Posterior vena cava (tissue), 2 donors: ENCODE measurements at places on chromosomes 13 and 19.

DNA sequence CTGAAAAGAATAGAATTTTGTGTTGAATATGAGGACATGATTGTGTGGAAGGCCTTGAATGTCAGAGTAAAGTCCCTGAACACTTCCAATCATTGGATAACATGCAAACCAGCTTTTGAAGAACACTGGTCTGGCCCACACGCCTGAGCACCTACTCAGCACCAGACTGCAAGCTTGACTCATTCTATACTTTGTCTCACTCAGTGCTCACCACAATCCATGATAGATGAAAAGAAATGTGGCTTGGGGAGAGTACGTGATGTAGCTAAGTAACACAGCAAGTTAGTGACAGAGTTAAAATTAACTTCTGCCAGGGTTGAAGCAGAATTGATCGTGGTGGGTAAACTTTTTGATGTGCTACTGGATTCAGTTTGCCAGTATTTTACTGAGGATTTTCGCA, 12.0 kb downstream of the DLEU7 start:
- no peak for DNase-seq

DNA sequence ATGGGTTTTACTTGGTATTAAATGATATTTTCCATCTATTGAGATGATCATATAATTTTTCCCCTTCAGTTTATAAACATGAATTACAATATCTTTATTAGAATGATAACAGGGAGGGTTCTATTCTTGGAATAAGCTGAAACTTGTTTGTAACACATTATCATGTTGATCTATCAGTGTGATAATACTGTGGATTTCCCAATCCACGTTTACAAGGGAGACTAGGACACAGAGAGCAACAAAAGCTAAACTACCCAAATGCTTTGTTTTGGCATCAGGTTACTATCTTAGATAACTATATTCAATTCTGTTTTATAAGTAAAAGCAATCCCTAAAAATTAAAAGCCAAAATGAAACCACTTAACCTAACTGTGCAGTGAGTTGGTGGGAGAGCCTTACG, 92.5 kb downstream of the TUBGCP3 start:
- DNase-seq = no peak

- no peak for DNase-seq
Measured at GRCh38 chr13:59343993-59344822, 819.5 kb downstream of the DIAPH3 start.

DNA sequence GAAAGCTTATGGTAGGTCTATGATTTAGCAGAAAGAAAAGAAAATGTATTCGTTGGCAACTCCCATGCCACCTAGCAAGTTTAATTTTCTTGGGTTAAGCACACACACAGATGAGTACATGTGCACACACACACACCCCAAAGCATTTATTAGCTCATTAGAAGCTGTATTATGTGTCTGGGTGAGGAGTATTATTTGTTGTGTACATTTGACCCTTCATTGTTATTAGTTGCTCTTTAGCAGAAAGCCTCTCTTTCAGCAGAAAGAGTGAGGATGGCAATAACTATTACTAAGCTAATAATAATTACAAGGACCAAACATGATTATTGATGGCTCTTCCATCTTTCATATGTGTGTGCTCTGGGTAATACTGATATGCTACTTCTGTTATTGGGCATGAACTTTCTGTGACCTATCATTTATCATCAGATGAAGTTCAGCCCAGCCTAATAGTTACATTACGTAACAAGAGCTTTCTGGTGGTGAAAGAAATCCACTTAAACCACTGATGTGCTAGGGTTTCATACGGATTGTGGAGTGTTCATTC, 177.4 kb upstream of the OBI1 start:
- DNase-seq = no peak

- no peak for DNase-seq
Measured at GRCh38 chr13:71117920-71118319, 749.1 kb downstream of the DACH1 start.

DNA sequence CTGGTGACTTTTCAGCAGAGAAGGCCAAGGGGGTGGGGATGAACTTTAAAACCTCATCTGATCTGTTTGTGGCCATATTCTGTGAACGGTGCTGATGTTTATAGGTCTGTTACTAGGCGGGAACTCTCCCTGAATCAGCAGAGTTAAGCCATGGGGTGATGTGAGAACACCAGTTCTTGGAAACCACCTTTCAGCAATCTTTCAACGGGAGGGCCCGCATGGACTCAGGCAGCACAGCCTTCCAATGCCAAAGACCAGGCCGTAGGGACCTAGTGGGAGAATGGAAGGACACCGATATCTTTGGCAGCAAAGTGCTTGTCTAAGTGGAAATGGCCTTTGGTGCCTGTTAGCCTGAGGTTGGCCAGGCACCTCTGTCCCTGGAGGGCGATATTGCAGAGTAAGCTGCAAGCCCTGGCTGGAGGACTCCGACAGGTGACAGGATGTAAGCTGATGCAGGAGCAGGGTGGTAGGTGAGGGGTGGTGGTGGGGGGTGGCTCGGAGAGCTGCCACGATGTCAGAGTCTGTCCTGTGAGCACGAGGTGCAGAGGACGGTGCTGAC, 57.0 kb downstream of the ERCC5 start:
- DNase-seq = no peak

DNA sequence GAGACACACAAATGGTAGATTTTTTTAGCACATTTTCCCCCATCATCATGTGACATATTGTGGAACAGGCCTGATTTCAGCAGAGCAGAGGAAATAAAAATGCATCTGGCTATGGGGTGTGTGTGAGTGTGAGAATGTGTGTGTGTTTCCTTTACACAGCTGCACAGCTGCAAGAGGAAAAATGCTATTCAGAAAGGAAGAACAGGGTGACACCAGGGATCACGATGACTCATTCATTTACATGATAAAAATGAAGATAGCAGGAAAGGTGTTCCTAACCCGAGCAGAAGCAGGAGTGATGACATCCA, 469.5 kb upstream of the TSHZ3 start:
- DNase-seq = no peak

DNA sequence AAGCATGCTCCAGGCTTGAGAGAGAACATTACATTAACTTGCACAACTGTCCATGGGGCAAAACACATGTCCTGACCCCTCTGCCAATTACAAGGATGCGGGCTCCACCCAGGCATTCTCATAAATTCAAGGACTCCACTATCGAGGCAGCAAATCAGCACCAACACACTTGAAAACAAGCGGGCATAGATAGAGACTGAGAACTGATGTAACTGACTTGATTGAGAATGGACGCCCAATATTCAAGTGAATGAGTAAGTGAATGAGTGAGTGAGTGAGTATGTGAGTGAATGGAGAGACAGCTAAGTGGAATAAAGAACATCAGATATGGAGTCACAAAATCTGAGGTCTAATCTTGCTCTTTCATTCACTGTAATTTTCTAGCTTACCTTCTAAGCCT, 75.0 kb upstream of the VSTM2B start:
- no peak for DNase-seq

- peak; percentile 80 for DNase-seq
Measured at GRCh38 chr19:1944916-1945561, 4.1 kb downstream of the CSNK1G2 start.

DNA sequence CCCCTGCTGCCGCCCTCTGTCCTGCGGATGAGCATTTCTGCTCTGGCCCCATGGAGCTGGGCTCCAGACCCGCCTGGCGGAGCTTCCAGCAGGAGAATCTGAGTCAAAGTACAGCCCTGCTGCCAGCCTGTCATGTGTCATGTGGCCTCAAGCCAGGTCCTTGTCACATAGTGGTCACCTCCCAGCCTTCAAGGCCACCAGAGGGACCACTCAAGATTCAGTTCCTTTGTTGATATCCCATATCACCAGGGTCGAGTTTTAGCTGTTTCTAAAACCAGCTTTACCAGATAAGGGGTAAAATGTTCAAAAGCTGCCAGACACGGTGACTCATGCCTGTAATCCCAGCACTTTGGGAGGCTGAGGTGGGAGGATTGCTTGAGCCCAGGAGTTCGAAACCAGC, 13.4 kb downstream of the THOP1 start:
- DNase-seq = no peak

DNA sequence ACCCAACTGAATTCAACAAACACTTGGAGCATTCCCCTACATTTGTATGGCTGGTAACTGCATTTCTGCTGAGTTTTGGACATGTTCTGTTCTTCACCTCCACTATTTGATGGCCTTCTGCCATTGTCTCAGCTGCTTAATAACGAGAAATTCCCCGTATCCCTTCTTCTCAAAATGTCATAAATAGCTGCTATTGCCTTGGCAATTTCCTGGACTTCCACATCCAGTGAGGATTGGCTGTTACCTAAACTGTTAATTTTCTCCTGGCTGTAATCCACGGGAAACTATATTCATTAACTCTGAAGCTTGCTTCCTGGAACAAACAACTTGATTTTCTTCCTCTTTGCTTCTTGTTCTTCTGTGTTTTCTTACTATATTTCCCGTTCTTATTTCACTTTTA, 69.5 kb upstream of the TDRD3 start:
- no peak for DNase-seq

DNA sequence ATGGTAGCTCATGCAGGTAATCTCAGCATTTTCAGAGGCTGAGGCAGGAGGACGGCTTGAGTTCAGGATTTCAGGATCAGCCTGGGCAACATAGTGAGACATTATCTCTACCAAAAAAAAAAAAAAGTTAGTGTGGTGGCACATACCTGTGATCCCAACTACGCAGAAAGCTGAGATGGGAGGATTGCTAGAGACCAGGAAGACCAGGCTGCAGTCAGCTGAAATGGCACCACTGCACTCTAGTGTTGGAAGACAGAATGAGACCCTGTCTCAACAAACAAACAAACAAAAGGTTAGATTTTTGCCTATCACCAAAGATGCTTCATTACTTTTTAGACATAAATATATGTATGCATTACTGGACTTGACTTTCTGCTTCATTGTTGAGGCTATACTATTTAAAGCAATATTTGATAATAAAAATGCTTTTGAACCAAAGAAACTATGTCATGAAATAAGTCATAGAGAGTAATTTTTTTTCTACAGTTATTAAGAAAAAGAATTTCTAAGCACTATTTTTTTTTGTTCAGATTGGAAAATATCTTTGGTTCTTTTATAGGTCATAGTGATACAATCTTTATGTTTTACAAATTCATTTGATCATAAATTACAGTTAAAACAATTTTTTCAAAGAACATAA, 1180.1 kb upstream of the ATXN8OS start:
- DNase-seq = no peak

DNA sequence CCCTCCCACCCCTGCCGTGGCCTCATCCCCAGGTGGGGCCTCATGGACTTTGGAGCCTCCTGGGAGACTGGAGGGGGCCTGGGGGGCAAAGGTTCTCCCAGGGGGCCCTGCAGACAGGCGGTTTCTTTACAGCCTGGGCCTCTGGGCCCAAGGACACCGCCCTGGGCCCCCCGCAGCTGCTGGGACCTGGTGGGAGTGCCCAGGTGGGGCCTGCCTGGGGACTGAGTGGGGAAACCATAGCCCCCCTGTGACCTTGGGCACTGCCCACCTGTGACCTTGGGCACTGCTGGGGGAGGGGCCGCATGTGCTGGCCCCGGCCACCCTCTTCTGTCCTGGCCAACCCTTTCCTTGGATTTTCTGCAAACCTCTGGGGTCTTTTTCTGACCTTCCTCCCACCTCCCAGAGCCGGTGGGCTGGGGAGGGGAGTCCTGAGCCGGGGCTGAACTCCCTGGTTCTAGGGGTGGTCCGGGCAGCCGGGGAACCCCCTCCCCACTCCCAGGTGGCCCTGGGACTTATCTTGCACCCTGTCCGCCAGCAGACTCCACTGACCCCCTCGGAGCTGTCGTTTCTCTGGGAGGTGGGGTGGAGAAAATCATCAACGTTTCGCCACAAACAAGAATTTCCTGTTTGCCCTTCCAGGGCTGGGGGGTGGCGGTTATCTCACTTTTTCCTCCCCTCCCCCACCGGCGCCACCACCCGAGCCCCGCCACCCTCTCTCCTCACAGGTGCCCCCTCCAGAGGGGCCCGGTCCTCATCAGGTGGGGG, 27.0 kb downstream of the ARID3A start:
- no peak for DNase-seq

- DNase-seq = no peak
Measured at GRCh38 chr13:48443442-48444208, 30.7 kb upstream of the LPAR6 start.

DNA sequence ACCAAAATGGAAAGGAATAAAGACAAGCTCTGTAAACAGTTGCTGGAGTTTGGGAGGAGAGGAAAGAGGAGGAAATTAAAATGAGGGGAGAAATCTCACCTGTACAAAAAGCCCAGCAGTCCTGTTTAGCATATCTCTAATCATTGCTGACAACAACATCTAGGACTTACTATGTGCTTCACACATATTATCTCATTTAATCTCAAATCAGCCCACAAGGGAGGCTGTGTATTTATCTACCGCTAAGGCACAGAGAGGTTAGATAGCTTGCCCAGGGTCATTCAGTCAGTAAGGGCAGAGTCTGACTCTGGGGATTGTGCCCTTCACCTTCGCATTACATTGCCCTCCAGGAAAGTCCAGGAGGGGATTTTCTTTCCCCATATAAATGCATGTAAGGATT, 233.3 kb downstream of the DLEU7 start:
- no peak for DNase-seq

- no peak for DNase-seq
Measured at GRCh38 chr19:28443361-28443760, 769.6 kb downstream of the UQCRFS1 start.

DNA sequence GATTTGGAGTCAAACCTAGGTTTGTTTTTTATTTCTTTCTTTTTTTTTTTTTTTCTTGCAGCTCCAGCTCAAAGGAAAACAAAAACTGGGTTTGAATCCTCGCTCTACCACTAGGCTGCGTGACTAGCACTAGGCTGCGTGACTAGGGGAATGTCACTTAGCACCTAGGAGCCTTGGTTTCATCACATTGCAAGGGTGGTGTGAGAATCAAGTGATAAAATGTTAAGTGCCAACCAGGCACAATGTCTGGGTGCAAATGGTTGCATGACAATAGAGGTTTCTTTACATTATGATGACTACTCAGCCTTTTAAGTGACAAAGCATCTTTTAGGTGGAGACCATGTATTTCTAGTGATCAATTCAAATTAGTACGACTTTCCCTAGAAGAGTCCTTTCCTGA, 27.9 kb downstream of the RCBTB2 start:
- no peak for DNase-seq

DNA sequence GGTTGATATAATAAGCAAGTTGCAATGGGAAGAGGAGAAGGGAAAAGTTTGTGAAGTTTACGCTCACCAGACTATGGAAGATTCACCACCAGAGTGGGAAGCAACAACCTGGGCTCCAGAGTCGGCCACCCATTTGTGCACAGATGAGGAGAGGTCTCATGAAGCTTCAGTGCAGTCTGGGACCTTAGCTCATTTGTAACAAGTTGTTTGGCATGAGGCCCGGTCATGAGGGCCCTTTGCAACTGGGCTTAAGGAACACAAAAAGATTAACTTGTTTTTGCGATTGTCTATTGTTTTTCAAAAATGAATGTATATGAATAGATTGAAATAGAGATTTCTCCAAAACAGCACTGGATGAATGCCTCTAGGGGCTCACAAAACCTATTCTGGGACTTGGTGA, 94.2 kb downstream of the ZNF737 start:
- no peak for DNase-seq

- no peak for DNase-seq
Measured at GRCh38 chr19:45355402-45355801, 14.9 kb downstream of the KLC3 start.
